Heart right ventricle (tissue), 16 donors: ENCODE measurements at places on chromosomes 11 and 22. TPM values are rescaled to one million over a fixed set of nuclear protein-coding genes. Genes with fewer than 3 reads are reported as not detected.
A peak's percentile ranks its signal among the peaks of the same experiment; 100 is the strongest.

TCN1 gene
- polyA plus RNA-seq = 0.32 TPM

CNTF gene
- 0.23 TPM for polyA plus RNA-seq

DNA sequence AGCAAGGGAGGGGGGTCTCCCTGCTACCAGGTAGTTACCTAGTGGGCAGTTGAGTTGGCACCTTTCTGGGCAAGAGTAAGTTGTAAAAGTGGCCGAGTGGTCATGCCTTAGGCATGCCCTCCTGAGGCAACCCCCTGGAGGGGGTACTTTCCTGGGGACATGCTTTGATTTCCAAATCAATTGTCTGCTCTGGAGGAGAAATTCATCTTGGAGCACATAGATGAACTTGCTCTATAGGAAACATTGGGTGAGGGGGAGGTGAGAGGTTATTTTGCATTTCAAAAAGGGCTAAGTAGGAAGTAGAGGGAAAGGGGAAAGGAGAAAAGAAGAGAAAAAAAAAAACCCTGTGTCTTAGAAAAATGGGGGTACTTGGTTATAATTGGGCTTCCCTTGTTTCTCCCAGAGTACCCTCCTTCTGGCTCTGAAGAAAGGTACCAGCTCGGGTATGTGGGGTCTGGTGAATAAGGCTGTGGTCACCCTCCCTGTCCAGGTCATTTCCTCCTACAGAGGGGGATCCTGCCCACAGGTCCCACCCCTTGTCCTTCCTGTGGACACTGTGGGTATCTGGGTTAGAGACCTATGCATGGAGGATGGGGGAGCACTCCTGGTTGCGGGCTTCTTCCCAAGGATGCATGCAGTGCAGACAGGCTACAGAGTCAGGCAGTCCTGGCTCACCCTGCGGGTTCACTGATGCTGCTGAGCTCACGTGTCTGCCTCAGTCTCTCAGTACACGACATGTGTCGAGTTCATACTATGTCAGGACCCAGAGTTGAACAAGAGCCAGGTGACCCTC is 193.5 kb downstream of the MYO18B start:
- no peaks in the 10 kb centered on the region for H3K4me1 ChIP-seq
- DNase-seq = no peak
- no peak overlapping the region for H3K4me3 ChIP-seq
- no peaks in the 10 kb centered on the region for H3K36me3 ChIP-seq
- H3K27ac ChIP-seq = no peak overlapping the region
- no peaks in the 10 kb centered on the region for H3K27me3 ChIP-seq

- no peak overlapping the region for H3K27ac ChIP-seq
- H3K4me3 ChIP-seq = peak overlapping the region; percentile 16
- no peaks in the 10 kb centered on the region for H3K36me3 ChIP-seq
- no peak for DNase-seq
- H3K4me1 ChIP-seq = peaks cover 14% of the 10 kb centered on the region
These were observed 54.3 kb downstream of the SCUBE1 start for GRCh38 chr22:43288807-43289420.

DNA sequence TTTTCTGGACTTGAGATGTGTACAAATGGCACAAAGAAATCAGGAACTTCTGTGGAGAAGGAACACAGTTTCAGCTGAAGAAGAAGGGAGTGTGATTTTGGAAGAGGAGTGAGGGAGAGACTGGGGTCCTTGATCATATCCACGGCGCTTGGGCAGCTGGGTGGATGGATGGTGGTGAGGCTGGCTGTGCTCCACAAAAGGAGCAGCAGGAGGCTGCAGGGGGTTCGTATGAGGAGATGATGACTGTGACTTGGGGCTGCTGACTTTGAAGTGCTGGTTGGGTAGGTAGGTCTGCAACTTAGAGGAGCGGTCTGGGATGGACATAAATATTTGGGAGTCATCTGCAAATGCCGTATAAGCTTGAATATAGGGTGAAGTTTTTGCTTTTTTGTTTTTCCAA is 1.3 kb upstream of the DCHS1 start:
- no peak overlapping the region for H3K4me3 ChIP-seq
- peak overlapping the region; percentile 86 for H3K27ac ChIP-seq
- no peaks in the 10 kb centered on the region for H3K36me3 ChIP-seq
- no peak for DNase-seq
- H3K27me3 ChIP-seq = no peaks in the 10 kb centered on the region
